Erythroblast (primary cell): ENCODE measurements at places on chromosomes 16 and 17.

DNA sequence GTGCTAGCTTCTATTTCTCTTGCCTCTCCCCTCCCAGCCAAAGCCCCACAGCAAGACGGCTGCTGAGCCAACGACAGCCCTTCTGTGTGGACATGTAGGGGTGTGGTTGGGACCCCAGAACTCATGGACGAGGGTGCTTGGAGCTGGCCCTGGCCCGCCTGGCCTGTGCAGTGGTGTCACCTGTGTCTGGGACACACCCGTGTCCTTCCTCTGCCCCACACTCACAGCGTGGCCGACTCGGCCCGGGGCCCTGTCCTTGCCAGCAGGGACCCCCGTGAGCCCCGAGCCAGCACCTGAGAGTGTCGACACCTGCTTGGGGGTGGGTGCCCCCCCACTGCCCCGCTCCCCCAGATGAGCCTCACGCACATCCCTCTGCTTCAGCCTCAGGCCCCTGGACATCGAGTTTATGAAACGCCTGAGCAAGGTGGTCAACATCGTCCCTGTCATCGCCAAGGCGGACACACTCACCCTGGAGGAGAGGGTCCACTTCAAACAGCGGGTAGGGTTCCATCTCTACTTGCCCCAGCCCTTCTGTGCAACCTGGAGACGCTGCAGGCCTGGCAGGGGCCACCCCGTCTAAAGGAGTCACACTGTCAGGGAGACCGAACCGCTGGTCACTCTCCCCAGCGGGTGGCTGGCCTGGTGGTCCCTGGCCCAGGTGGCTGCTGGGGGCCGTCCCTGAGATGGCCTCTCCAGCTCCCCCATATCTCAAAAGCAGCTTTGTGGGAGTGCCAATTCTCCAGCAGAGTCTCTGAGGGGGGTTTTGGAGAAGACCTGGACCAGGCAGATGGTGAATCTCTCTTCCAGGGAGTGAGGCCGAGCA is 349.8 kb downstream of the SEC14L1 start:
- DNase-seq: no peak

DNA sequence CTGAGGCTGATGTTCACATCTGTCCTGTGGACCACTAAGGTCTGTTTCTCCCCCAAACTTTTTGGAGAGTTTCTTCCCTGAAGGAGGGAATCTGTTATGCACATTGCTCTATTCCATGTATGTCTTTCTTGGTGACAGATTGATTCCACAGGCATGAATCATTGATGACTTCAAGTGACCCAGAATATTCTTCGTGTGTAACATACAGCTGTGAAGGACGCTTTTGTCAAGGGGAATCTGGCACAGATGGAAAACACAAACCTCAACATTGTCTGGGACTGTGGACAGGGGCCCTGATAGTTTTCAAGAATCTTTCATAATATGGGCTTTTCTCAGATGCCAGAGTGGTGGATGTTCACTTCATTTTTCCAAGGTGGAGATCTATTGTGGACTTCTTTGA is 223.1 kb upstream of the MAF start:
- DNase-seq: no peak

- DNase-seq: no peak
These were observed 147.1 kb downstream of the PRKCA start for GRCh38 chr17:66449418-66449977.

DNA sequence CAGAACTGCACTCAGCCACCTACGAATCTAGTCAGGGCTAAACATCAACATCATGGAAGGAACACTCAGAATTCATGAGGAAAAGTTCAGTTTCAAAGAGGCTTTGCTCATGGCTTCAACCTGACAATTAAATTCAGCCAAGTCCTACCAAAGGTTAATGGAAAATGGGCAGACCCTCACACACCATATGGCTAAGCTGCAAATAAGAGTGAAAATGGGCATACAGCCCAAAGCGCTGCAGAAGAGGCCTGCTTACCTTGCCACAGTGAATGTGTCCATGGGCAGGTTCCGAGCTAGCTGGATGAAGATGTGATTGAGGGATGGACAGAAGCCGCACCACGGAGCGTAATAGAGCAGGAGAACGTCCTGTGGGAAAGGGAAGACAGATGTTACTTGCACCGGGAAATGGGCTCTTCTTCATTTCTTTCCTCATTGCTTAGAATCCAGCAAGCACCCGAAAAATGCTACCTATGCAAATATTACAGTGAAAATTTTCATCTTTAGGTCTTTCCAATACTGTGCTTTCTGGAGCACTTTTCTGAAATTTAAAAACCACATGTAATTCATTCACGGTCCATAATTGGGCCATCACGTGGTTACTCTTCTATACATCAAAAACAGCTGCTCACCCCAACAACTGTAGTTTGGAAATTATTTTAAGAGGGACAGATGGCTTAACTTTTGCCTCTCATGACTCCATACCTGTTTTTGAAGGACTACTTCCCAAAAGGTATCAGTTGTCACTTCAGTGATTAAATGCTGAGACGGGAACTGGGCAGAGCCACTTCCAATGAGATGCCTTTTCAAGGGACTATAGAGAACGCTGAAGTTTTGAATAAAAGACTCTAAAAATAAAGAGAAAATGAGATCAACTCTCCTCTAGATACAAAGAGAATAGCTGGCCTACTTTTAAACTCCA is 19.6 kb downstream of the SNN start:
- no peak for DNase-seq

DNA sequence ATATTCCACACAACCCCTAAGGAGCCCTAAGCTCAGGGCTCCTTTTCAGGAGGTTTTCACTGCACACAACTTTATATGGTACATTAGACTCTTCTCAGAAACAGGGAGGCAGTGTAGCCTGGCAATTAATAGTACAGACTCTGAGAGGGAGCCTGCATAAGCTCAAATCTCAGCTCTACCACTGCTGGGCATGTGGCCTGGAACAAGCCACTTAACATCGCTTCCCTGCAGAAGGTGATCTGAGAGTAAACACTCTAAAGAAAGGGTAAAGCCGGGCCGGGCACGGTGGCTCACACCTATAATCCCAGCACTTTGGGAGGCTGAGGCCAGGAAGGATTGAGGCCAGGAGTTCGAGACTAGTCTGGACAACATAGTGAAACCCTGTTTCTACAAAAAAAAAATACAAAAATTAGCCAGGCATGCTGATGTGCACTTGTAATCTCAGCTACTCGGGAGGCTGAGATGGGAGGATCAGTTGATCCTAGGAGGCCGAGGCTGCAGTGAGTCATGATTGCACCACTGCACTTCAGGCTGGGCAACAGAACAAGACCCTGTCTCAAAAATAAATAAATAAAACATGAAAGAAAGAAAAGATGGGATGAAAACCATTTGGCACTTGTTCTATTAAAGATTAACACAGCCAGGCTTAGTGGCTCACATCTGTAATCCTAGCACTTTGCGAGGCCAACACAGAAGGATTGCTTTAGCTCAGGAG is 70.7 kb upstream of the DNAJA2 start:
- DNase-seq: no peak

- no peak for DNase-seq
These were observed 267.7 kb upstream of the ZFHX3 start for GRCh38 chr16:73315645-73316044.

GRCh38 chr17:8162997-8163977 is 539 bp upstream of the VAMP2 start:
- peak; percentile 55 for DNase-seq

DNA sequence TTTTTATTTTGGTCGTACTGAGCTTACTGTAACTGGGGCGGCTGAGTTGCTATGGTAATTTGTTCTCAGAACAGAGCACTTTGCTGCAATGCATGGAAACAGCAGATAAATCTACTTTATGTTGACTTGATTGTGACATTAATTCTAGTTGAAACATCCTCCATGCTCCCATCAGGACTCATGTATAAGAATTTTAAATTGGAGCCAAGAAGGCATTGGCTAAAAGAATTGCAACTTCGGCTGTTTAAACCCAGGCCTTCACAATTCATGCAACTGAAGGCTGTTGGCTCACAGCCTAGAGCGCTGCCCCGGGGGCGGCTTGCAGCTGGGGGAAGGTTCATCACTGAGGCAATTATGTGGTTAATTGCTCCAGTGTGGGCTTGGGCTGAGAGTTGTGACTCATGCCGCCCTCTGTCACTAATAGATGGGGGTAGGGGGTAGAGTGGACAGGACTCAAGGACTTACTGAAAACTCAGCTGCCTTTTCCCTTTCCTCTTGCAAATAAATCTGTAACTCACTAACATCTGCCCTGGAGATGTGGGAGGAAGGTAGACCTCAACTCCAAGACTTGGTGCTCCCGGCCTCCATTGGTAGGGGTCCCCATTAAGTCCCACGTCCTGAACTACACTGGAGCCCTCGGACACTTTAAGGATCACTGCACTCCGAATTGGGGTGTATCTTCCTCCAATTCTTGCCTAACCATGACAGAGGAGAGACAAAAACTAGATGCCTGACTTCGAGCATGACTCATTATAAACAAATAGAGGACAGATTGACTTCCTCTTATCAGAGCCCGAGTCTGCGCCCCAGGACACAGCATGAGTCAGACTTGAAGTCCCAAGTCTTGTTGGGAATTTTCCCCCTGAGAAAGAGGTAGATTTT is 37.5 kb downstream of the ERCC4 start:
- DNase-seq: peak; percentile 21

- DNase-seq: no peak
These were observed 40.9 kb downstream of the PIK3R5 start for GRCh38 chr17:8924595-8924994.

GRCh38 chr16:11667824-11668622 is at the start of gene SNN:
Gene SNN, plus strand, starts transcription at chr16:11668455. Its CDS starts 7,605 bp downstream, at chr16:11676060.
- DNase-seq: peak; percentile 92

DNA sequence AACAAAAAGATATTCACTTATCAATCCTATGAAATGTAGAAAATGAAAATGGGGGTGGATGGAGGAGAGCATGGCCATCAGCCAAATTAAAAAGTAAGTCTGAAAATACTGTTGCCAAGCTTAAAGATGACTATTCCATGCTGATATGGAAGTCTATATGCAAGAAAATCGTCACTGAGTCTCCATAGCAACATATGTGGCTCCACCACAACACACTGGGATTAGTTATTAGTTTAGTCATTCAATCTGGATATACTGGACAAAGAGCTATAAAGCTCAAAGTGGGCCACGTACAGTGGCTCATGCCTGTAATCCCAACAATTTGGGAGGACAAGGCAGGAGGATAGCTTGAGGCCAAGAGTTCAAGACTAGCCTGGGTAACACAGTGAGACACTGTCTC is 24.7 kb upstream of the PSMD7 start:
- no peak for DNase-seq

GRCh38 chr17:68657166-68657565 is 56.0 kb upstream of the FAM20A start:
- no peak for DNase-seq

GRCh38 chr16:86221085-86221484 is 289.2 kb upstream of the FOXF1 start:
- no peak for DNase-seq

DNA sequence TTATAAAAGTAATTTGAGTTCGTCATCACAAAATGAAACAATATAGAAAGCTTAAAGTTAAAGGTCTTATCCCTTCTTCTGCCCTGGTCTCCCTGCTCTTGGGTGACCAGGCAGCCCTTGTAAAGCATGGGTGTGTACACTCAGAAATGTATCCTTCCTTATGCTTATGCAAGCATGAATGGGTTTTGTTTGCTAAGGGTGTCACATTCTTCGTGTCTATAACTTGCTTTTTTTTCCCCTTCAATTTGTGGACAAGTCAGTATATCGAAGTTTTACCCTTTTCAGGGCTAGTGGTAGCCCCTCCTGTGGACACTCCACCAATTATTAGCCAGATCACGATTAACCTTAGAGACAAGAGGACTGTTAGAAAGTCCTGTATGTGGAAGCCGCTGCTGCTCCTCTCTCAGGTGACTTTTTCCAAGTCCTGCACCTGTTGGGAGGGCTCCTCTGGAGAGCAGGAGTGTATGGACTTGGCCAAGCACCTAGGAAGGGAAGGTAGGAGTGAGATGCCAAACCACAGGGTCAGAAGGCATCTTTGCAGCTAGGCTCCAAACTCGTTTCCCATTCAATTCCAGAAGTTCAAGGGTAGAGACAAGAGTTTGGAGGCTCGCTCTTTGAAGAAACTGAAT is 50.9 kb downstream of the LDHD start:
- DNase-seq: peak; percentile 69

GRCh38 chr16:49610983-49611382 is 237.4 kb downstream of the C16orf78 start:
- no peak for DNase-seq

GRCh38 chr16:79776243-79776847 is 175.8 kb upstream of the MAF start:
- no peak for DNase-seq
